ENCODE measurements at places on chromosomes 7 and 10. TPM values are rescaled to one million over a fixed set of nuclear protein-coding genes. Genes with fewer than 3 reads are reported as not detected.

Gene LRRC18
- total RNA-seq = not detected

Gene FAS
- 14.5 TPM for total RNA-seq

Gene FOXP2
- 1.9 TPM for total RNA-seq

Gene MUC3A
- 0.16 TPM for total RNA-seq

Gene NAPEPLD
- 7.6 TPM for total RNA-seq

Gene MRC1
- total RNA-seq = 18.5 TPM

Gene RPEL1
- total RNA-seq = not detected

Gene MINPP1
- 6.7 TPM for total RNA-seq

DNA sequence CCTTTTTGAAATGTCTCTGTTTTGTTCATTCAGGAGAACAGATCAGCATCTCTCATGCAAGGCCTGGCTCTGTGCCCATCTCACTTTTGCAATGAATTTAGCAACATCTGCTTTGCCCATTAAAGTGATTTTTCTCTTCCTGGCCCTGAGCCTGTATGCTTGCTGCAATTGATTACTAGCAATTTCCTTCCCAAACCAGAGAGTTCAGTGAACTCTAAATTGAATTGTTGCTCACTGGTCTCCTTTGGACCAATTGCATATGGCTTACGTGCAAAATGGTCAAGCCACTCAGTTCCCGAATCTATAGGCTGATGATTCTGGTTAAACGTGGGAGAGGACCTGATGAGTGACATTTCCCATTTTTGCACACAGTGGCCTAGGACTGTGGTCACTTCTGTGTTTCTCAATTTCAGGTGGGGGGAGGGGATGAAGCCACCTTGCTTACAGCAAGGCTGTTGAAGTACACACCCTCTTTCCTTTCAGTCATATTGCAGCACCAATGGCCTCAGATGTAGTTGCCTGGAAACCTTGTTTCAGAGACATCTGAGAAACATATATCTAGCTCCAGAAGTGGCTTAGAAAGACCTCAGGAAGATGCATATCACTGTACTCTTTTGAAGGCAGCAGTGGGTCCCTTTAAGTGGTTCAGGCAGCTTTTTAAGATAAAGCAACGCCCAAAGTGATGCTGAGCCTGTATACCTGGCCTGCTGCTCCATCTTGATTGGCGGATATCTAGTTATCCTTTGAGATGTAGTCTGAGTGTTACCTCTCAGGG lies 201.4 kb downstream of the PTEN start:
- DNase-seq = peak; percentile 73

DNA sequence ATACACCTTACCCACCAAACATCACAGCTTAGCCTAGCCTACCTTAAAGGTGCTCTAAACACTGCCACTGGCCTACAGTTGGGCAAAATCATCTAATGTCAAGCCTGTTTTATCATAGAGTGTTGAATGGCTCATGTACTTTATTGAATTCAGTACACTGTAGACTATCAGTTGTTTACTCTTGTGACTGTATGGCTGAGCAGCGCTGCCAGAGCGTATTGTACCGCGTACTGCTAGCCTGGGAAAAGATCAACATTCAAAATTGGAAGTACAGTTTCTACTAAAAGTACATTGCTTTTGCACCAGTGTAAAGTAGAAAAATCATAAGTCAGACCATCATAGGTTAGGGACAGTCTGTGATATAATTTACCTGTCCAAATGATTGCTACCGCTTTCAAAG lies 226.8 kb downstream of the PRPF18 start:
- DNase-seq = no peak

GRCh38 chr10:22002591-22003176 lies 846 bp downstream of the DNAJC1 start:
- no peak for DNase-seq

DNA sequence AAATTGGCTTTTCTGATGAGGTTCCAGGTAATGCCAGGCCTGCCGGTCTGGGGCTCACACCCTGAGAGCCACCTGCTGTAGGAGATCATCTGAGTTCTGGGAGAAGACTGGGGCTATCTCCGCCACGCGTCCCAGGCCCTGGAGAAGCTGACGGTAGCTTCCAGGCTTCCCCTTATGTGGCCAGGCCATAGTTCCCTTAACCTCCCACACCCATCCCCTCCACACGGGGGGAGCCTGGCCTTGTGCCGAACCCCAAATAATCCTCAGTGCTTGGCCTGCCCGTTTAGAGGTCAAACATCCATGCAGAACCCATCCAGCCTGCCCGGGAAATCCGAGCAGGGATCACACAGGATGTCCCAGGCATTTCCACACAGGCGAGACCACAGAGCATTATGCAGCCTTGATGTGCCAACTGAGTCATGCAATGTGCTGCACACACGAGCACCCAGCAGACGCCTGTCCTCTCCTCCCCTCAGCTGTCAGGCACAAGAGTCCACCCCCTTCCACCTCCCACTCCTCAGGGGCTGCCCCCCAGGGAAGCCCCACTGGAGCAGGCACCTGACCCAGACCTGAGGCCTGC lies 176.2 kb downstream of the PRKAG2 start:
- no peak for DNase-seq

GRCh38 chr7:12647364-12648219 lies 39.8 kb upstream of the ARL4A start:
- no peak for DNase-seq

- DNase-seq = no peak
Observed at GRCh38 chr7:84941936-84942335, 244.9 kb downstream of the SEMA3D start.

DNA sequence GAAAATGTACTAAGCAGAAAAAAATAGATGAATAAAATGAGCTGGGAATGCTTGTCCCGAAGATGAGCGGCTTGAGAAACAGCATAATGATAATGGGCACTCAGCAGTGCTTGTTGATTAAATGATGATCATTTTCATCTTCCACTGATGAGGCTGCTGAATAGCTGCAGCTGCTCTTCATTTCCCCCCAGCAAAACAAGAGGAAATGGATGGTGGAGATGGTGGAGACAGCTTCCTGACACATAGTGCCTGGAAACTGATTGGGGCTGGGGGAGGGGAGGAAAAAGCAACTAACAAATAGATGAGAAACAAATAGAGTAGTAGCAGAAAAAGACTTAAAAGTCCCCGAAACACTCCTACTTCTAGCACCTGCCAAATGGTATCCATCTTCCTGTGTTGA lies 41.4 kb downstream of the MRC1 start:
- DNase-seq = no peak

DNA sequence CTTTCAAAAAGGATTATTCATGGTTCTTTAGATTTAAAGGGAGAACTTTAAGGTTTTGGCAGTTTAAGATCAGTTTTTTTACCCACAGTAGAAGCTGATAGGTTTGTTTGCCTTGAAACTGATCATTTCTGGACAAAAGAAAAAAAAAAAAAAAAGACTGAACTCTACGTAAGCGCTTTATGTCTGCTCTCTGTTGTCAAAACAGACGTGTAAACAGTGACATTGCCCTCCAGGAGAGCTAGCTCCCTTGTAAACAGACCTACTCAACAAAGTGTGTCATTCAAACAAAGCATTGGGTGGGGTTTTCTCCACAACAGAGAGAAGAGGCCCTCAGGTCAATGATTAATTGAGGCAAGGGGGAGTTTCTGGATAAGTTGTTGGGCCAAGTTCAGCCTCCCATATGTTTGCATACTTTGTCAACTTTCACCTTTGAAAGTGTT lies 568.1 kb upstream of the LRRN3 start:
- no peak for DNase-seq

GRCh38 chr7:37686556-37687345 lies 3.2 kb downstream of the GPR141 start:
- no peak for DNase-seq

DNA sequence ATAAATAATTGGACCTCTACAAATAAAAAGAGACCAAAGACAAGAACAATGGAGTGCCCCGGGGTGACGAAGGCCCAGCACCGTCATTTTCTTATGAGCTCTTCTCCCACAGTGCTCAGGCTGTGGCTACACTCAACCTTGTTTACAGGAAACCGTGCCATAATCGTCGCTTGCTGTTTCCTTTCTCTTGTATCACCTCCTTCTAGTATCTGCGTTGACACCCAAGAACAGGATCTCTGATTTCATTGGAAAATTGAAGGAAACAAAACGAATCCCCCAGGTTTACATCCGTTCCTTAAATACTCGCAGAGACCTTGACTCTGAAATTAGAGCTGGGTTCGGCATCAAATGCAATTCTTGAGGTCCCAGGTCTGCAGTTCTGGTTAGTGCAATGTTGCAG lies 1.7 kb upstream of the IGFBP3 start:
- no peak for DNase-seq

GRCh38 chr10:81570349-81570748 lies 304.6 kb upstream of the NRG3 start:
- no peak for DNase-seq

- DNase-seq = no peak
Observed at GRCh38 chr10:21524131-21524525, 1.4 kb downstream of the SKIDA1 start.

DNA sequence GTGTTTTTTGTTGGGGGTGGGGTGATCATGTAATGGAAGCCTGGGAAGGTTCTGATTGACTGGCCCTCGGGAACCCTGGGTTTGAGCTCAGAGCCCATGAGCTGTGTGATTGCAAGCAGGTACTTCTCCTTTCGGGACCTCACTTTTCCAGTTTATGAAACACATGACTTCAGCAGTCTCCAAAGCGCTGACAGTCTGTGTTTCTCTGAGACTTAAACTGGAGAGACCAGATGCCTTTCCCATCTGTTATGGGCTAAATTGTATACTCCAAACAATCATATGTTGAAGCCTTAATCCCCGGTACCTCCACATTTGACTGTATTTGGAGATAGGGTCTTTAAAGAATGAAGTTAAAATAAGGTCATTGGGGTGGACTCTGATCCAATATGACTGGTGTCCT lies 493.6 kb downstream of the GALNT17 start:
- no peak for DNase-seq

DNA sequence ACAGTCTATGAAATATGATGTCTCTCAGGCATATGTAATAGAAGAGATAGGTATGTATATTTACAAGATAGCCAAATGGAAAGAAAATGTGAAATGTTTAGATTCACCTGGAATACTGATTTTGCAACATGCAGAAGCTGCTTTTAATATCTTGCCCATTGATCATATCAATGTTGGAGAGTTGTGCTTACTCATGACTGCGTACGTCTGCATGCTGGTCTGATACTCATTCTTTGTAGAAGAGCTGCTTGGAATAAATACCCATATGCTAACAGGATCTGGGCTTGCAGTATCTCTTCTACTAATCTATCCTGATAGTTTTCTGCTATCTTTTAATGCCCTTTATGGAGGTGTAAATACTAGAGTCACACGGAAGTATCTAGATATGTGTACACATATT lies 120.6 kb upstream of the FOXP2 start:
- DNase-seq = no peak

DNA sequence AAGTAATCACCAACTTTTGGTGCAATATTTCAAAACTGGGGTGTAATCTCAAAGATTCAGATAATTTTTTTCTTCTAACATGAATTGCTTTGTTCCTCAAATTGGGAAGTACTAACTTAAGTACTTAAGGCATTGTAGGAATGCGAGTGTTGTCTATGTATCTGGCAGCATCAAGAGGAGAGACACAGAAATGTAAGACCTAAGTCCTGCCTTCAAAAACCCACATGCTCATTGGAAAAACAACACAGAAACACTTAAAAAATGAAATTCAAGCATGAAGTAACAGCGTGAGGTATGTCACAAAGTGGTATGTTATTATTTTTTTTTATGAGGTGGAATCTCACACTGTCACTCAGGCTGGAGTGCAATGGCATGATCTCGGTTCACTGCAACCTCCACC lies 288.5 kb downstream of the ZEB1 start:
- no peak for DNase-seq

Measured in heart left ventricle (tissue), 16 donors.